ENCODE measurements at places on chromosomes 3 and 15.

GRCh38 chr15:64586259-64586870 lies 126.0 kb downstream of the ZNF609 start:
- no peak for DNase-seq

GRCh38 chr15:47720555-47720954 lies 3.2 kb downstream of the SEMA6D start:
- no peak for DNase-seq

DNA sequence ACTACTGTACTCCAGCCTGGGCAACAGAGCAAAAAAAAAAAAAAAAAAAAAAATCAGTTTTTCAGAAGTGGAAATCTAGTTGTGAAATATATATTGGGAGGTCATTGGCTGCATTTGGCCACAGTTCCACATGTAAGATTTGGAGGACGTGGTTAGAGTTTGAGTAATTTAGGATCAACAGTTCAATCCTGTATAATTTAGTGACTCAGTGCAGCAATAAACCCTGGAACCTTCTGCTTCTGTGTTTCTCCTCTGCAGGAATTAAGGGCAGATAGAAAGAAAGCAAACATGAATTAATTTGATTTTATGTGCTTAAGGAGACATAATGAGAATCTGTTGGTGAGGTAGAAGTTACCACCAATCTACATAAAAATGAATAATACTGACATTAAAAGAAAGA lies 347.0 kb downstream of the PTPRG start:
- DNase-seq, result no peak

DNA sequence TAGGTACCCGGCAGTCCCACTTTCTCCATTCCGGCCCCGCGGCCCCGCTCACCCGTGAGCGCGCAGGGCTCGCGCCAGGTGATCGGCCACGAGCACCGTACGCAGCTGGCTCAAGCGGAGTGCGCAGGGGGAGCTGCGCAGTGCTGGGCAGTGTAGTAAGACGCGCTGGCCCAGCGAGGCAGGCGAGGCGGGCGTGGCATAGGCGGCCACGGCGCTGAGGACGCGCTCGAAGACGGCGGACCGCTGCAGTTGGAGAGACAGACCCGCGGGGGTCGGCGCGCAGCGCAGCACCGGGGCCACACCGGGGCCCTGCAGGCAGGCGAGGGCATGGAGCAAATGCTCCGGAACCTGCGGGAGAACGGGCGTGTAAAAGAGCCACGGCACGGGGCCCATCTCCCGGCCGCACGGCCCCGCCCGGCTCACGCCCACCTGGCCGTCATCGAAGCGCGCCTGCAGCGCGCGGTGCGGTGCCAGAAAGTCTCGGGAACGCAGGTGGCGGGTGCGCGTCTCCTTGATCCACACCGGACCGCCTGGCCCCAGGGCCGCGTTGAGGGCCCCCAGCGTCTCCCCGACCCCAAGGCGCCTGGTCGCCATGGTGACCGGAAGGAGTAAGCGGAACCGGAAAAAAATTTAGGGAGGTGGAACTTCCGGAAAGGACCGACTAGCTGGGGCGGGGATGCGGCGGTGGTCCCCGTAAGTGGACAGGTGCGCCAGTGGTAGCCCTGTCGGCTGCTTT lies at the start of gene DALRD3:
Gene DALRD3 (minus strand): TSS at position 610 of the 736 bp plus-strand sequence. CDS start 16 bp downstream, at position 594.
- peak; percentile 84 for DNase-seq

GRCh38 chr3:101219842-101220560 lies 100.4 kb downstream of the IMPG2 start:
- DNase-seq, result no peak

DNA sequence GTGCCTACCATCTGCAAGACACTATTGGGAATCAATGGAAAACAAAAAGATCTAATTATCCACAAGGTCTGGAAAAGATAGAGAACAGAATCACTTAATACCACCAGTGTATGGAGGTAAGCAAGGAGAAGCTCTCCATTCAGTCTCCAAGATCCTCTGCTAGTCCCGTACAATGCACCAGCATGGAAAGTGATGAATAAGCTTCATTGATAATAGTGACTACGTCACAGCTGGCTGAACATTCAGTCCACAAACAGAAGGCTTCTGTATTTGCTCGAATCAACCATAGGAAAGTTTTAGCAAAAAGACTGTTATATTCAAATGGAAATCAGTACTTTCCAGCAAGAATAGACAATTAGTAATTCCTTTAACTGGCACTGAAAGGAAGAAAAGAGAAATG lies 42.9 kb downstream of the IGSF11 start:
- peak; percentile 47 for DNase-seq

DNA sequence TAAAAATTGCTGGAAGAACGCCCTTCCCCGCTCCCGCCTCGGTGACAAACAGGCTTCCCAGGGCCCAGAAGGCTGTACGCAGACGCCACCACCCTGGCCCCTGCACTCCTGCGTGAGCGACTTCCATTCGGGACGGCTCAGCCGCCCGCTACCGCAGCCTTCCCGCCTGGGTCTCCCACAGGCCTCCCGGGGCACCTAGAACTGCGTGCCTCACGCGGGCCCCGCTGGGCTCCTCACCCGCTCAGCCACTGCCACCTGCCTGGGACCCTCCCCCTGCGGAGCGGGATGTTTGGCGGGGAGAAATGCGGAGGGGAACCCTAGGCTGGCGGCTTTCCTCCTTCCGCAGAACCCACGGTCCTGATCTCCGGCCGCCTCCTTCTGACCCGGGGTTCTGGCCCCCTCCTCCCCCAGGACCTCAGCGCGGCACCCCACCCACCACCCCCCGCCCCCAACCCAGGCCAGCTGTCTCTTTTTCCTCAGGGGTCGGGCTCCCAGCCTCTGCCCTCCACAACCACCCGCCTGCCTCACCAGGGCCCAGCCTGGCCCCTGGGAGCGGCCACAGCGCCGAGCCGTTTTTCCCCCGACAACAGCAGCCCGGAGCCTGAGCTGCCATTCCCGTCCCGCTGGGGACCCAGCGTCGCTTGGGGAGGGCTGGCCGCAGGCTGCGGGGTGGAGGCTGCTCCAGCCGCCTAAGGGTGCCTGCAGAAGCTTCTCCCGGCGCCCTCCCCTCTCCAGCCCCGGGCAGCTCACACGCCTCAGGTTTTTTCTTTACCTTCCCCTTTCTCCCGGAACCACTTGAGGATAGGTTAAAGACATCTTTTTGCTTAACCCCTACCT lies 27.6 kb upstream of the RAB7A start:
- peak; percentile 70 for DNase-seq

DNA sequence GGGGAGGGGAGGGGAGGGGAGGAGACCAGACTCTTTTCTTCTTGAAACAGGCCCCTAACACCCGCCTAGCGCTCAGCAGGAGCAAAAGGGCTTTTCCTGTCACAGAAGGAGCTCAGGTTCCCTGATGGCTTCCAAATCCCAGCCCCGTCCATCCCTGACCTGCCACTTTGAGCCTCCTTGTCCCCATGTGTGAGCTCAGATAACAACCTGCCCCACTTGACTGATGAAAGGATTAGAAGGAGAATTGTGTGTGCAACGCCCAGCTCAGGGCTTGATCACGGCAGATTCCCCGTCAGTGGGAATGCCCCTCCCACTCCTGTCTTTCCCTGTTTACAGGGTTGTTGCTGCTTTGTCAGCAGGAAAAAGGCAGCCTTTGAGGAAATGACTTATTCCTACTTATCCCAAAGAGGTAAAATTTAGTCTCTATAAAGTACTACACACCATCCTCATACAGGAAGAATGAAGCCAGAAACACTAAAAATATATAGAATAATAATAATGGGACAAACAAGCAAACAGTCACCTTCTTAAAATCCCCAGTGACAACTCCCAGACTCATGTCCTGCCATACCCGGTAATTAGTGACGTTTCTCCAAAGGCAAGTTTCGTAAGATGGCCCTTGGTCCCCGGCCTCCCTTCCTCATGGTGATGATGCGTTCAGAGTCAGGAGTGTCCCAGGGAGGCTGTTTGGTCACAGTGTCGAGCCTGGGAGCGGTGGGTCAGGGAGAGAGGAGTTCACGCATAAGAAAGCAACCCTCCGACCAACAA lies 6.1 kb upstream of the LRRC15 start:
- no peak for DNase-seq

- DNase-seq, result no peak
Observed at GRCh38 chr3:190038050-190038933, 82.4 kb downstream of the P3H2 start.

DNA sequence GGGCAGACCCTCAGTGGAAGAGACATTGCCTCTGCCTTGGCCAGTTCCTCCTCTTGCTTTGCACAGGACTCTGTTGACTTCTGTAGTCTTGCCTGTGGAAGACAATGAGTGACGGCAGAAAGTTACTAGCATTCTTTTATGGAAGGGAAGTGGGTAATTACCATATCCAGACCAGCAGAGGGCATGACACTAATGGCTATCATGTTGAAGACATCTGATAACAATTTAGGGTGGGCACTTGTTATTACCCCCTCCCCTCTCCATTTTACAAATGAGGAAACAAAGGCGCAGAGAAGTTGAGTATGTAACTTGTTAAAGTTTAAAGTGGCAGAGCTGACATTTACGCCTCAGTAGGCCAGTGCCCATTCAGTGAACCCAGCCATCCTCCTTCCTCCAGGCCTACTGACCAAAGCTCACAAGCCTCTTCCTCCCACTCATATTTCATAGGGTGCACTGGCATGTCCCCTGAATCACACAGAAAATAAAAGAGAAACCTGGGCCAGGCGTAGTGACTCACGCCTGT lies 48.2 kb upstream of the FMN1 start:
- DNase-seq, result no peak

Measured in G401 (cell line).